ENCODE measurements at places on chromosomes 11 and 22.

- DNase-seq = no peak
Measured at GRCh38 chr11:73760135-73760678, 667 bp downstream of the RAB6A start.

GRCh38 chr22:45962756-45963324 lies 14.1 kb downstream of the WNT7B start:
- no peak for DNase-seq

DNA sequence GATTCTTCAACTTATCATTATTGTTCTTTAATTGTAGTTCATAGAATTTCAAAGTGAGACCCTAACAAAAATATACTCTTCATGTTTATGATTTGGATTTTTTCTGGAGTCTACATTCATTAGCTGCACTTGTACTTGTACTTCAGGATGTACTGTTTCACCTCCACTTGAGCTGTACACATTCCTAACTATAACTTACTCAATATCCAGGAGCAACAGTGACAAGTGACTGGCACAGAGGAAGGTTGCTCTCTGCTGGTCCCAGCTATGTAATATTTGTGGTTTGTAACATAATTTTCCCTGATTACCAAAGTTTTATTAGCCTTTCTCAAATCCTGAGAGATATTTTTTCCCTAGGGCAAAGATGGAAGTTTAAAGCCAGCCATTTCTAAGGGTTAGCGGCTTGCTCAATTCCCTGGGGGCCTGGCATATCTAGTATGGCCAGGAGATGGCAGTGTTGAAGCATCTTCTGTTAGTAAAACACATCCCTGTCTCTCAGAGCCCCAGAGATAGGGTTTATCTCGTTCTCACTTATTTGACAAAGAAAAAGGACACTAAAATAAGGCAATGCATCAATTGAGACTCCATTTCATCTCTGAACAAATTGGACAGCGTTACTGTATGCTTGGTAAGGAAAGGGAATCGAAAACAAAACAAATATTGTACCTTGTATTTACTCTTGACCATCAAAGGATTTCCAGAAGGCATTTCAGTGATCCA lies 14.2 kb downstream of the OR52A5 start:
- peak; percentile 48 for DNase-seq

DNA sequence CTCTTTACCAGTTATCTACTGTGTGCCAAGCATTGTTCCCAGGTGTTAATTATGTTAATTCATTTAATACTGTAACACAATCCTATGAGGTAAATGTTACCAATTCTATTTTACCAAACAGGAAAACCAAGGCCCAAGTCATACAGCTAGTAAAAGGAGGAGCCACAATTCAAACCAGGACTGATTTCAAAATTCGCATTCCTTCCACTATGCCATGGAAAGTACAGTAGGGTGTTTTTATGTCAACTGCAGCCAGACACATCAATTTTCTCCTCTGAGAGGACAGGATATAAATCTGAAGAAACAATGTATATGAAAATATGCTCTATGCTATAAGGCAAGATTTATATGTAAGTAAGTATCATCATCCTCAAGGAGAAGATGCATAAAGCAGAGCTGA lies 104.3 kb downstream of the RPL27A start:
- DNase-seq = no peak

DNA sequence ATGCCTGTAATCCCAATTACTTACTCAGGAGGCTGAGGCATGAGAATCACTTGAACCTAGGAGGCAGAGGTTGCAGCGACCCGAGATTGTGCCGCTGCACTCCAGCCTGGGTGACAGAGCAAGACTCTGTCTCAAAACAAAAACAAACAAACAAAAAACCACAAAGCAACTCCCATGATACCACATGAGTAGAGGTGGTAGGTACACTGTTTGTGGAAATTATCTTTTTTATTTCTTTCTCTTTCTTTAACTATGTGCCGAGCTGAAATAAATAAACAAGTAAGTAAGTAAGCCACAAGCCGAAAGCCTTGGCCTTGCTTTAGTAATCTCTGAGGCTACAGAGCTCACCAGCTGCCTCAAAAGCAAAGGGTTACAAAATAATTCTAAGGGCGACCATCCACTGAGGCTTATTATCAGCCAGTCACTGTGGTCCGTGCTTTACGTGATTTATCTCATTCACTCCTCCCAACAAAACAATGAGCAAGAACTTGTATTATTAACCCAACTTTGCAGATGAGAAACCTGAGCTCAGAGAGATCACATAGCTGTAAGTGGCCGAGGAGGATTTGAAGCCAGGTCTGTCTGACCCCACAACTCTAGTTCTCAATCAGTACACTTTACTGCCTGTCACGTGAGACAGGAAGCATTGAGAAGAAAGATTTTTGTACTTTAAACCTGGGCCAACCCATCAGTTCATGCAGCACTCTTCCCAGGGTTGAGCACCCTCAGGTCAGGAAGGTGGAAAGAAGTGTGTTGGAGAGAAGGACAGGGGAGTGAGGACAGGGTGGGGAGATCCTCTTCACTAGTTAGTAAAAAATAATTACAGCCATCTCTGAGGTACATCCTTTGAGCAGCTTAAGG lies 69.8 kb upstream of the MTMR2 start:
- no peak for DNase-seq

- DNase-seq = no peak
Measured at GRCh38 chr22:44393066-44393465, 80.3 kb upstream of the SHISAL1 start.

- DNase-seq = no peak
Measured at GRCh38 chr11:118928870-118929500, 3.3 kb upstream of the BCL9L start.

GRCh38 chr22:31895411-31896123 lies 48.8 kb upstream of the YWHAH start:
- DNase-seq = no peak

DNA sequence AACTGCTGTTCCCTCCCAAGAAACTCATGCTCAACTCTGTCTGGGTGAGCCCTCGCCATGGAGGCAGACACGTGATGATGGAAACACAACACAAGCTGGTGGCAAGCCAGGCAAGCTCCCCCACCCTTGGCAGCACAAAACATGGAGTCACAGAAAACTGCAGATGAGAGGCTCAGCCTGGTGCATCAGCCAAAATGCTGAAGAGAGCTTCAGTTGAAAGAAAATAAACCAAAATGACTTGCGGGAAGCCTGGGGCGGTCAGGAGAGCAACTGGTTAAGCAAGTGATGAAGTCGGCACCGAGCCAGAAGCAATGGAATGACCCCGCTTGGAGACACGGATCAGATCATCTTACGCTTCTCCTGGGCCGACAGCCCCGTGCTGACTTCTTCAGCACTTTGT lies 68.3 kb downstream of the C11orf58 start:
- no peak for DNase-seq

- DNase-seq = no peak
Measured at GRCh38 chr11:98561252-98561651, 459.5 kb upstream of the CNTN5 start.

DNA sequence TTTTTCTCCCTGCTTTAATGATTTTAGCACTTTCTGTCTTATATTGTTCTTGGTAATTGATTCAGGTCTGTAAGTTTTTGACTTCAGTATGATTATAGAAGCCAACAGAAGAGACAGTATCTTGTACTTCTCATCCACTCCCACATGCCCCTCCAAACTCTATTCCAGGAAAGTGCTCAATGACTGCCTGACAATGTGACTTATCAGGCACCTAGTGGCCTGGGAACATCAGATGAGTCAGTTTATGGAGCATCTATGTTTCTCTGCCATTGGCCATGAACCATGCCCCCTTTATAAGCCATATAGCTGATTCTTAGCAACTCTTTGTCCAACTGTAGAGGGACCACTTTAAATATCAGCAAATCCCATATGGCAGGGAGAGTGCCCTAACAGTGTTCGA lies 179.2 kb upstream of the MTMR2 start:
- no peak for DNase-seq

GRCh38 chr22:44741929-44742328 lies 10.4 kb upstream of the ARHGAP8 start:
- DNase-seq = no peak

GRCh38 chr11:108873310-108873709 lies 208.4 kb downstream of the DDX10 start:
- no peak for DNase-seq

DNA sequence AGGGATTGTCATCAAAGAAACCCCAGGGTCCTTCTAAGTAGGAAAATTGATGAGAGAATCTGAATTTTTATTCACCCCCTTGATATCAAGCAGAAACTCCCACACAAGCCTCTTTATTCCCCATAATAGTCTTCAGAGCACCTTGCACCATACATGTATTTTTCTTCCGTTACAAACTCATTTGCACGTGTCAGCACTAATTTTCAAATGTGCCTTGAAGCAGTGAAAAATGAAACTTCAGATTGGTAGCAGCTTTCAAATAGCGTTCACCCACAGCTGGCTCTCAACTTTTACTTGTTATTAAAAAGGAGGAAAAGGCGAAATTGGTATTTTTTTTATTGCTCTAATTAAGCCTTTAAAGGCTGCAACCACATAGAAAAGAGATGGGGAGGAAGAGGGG lies 343.0 kb upstream of the TENM4 start:
- DNase-seq = no peak

DNA sequence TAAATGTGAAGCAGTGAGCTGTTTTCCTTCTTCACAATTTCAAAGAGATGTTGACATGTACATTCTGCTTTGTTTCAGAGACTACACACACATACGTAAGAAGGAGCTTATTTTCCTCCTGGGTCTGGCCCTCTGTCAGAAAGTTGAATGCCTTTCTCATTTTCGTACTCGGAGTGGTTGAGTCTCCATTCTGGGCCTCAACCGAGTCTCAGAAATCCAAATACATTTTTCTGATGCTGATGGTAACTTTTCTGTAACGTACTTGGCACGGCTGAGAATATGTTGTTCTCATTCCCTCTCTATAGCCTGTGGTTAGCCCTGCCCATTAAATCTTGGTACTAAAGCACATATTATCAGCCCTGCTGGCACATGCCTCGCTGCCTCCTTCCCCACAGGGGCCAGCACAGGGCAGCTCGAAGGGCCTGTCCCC lies 25.3 kb downstream of the PARVA start:
- DNase-seq = no peak

DNA sequence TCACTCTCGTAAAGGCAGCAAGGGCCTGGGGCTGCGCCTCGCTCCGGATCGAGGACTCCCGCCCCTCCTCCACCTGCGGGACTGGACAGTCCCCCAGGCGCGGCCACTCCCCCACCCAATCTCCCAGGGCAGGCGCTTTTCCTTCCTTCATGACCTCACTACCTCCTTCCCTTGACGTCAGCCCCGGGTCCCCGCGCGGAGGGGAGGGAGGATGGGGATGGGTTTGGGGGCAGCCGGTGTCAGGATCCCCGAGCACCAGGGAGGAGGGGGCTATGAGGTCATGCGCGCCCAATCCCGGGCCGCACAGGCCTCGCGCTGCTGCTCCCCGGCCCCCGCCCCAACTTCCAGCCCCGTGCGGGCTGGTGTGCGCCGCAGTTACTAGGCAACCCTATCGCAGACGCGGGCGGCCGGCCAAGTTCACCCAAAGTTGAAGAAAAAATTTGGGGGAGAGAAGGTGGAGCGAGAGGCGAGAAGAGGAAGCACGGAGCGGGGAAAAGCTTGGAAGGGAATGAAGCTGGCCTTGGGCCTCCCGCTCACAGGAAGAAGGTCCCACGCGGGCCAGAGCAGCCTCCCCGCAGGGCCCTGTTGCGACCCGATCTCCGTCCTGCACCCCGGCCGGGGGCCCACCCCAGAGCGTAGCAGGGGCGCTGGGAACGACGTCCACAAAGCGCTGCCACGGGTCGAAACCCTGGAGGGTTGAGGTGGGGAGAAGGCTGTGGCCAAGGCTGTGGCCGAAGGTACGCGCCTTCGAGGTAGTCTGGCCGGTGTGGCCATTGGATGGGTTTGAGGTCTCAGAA lies 8.3 kb downstream of the WT1 start:
- peak; percentile 17 for DNase-seq

DNA sequence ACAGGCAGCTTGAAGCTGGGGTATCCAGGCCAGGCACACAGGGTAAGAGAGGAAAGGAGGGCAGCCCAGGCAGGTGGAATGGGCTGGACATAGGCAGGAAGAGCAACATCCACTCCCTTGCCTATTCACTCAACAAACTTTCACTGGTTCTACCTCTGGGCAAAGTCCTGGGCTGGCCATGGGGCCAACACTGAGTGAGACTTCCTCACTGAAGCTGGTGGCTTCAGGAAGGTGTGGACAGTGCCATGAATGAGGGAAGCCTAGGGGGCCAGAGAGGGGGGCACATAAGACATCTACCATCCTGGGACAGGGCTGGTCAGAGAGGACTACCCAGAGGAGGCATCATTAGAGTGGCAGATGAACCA lies 44.9 kb upstream of the TCF20 start:
- no peak for DNase-seq

DNA sequence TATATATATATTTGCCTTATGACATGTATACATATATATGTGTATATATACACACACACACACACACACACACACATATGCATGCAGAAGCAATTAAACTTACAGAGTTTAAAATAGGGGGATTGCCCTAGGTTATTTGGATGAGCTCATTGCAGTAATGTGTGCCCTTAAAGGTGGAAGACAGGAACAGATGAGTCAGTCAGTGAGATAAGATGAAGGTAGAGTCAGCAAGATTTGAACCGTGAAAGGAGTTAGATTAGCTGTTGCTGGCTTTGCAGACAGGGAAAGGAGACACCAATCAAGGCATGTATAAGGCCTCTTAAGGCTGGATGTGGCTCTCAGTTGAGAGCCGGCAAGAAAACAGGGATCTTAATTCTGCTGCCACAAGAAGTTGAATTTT lies 902.4 kb upstream of the RAG2 start:
- DNase-seq = no peak

DNA sequence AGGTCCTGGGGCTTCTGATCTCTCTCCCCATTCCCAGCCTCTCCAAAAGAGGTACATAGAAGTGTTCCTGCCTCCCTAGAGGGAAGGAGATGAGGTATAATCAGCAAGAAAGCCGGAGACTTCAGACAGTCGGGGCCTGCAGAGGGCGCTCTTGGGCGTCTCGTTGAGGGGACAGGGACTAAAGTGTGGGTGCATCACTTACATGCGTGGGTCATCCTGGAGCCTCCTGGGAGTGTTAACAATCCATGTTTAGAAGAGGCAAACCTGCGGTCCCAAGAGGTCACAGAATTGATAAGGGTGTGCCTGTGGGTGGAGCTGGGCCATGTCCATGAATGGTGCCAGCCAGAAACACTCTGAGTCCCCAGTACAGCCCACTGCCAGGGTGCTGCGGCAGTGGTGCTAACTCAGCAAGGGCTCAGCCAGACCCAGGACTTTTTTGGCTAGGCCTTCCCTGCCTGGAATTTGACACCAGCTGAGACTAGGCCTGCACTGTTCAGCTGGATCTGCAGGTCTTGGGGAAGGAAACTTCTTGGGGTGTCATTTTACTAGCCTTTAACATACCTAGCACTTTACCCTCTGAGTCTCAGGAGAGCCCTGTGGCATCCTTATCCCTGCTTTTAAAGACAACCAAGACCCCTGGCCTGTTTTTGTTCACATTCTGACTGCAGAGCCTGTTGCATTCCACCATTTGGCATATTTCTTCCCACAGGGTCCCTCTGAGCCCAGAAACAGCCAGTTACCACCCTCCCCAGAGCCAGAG lies 5.5 kb downstream of the YDJC start:
- peak; percentile 49 for DNase-seq

- no peak for DNase-seq
Measured at GRCh38 chr22:43334378-43334777, 8.8 kb downstream of the SCUBE1 start.

GRCh38 chr11:114259124-114259526 lies 37.1 kb upstream of the NNMT start:
- DNase-seq = no peak

- DNase-seq = no peak
Measured at GRCh38 chr11:69905611-69906452, 86.6 kb upstream of the FGF3 start.
